ENCODE measurements at places on chromosomes 1 and 21. TPM values are rescaled to one million over a fixed set of nuclear protein-coding genes. Genes with fewer than 3 reads are reported as not detected.

The CRNN gene
- total RNA-seq, result not detected

DNA sequence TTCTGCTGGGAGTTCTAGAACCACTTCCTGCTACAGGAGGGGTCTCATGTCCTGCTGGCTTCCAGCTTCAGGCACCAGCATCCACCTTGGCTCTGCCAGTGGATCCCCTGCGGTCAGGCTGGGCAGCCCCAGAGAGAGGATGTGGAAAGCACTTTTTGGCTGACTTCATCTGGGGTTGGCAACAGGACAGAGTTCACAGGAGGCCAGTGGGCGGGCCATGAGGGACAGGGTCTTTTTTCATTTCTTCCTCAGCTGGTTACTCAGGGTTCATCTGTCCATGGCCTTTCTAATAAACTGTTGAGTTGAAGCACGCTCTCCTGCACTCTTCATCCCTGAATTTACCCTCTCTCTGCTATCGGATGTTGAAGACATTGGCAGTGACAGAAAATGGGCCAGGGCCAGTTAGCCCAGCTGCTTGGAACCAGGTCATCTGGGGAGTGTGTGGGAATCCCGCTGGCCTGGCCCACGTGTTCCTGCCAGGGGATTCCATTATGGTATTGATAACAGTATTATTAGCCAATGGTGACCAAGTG is 45.2 kb downstream of the RPS6KA1 start:
- DNase-seq, result no peak

- no peak for DNase-seq
These were observed 7.3 kb downstream of the CAPZA1 start for GRCh38 chr1:112626887-112627286.

DNA sequence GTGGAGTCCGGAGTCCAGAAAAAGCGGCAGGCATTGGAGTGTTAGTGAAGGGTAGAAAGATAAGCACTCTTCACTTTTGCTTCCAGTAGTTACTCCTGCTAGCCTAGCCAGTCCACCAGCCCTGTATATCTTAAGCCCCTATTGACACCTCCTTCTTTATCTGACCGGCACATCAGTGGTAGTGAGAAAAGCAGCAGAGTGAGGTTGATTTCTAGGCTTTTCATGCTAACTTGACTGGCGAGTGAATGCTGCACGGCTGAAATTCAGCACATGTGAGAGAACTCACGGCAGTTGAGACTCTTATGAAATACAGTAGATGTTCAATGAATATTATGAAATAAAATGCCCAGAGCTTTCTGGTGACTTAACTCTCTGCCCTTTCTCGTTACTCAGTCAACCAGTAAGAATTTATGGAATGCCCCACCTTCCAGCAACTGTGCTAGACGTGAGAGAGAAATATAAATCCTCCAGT is 128.2 kb downstream of the CACHD1 start:
- DNase-seq, result no peak

The COPA gene
- total RNA-seq, result 180 TPM

DNA sequence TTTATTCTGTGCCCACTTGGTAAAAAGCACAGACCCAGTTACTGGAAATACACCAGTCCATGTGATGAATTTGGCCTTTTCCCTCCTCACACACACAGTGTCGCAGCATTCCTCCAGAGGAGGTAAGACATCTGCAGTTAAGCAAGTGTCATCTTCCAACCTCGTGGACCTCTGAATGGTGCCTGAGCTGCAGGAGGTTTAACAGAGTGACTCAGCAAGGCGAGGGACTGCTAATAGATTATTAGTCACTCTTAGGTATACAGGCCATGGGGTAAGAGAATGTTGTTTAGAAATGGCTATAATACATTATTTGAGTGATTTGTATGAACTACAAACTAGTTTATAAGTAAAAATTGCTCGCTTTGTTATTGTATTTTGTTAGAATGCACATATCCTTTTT is 8.6 kb upstream of the LRRC8B start:
- no peak for DNase-seq

DNA sequence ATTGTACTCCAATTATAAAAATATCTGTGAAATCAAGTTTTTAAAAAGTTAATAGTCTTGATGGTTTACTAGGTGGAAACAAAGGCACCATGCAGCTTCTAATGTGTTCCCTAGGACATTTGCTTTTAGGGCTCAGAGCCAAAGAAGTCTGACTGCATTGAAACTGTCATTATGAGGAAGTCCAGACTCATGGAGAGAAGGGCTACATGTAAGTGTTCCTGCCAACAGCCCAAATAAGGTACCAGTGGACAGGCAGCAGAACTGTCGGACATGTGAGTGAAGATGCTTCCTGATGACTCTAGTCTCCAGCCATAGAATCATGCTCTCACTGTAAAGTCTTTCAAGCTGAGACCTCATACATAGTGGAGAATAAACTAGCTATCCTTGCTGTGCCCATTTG is 287.6 kb downstream of the AKT3 start:
- DNase-seq, result no peak

- DNase-seq, result no peak
These were observed 606.3 kb upstream of the PLXNA2 start for GRCh38 chr1:208850442-208850841.

GRCh38 chr1:108718927-108719655 is 6.4 kb downstream of the FNDC7 start:
- no peak for DNase-seq

DNA sequence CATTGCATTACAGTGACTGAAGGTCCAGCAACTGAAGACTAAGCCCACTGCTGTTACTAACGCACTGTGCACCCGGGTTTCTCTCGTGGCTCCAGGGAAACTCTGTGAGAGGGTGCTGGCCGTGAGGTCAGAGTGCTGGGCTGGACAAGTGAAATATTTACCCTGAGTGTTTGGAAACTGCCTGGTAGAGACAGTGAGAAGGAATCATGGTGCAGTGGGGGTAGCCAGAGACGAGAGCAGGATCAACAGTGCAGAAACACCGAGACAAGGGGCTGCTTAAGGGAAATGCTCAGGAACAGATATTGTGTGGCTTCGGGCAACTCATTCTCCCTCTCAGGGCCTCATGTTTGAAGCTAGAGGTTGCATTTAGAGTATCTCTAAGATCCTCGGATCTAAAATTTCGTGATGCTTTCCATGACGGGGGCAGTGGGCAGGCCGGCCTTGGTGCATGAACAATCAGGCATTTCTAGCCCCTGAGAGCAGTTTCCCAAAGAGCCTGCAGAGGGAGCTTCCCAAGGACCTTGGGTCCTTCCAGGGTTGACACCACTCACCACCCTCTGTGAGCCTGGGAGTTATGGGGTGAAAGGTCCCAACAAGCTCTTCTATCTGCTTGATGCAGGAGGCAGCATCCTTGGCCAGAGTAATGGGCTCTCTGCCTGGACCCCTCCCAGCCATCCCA is 9.7 kb downstream of the CD2 start:
- no peak for DNase-seq
